ENCODE measurements at places on chromosomes 4 and X.

GRCh38 chr4:109234596-109234995 is 67.9 kb downstream of the COL25A1 start:
- no peak for DNase-seq

GRCh38 chrX:39473812-39474211 is 623.9 kb downstream of the BCOR start:
- no peak for DNase-seq

- no peak for DNase-seq
These were observed 37.7 kb upstream of the C4orf17 start for GRCh38 chr4:99473131-99473530.

DNA sequence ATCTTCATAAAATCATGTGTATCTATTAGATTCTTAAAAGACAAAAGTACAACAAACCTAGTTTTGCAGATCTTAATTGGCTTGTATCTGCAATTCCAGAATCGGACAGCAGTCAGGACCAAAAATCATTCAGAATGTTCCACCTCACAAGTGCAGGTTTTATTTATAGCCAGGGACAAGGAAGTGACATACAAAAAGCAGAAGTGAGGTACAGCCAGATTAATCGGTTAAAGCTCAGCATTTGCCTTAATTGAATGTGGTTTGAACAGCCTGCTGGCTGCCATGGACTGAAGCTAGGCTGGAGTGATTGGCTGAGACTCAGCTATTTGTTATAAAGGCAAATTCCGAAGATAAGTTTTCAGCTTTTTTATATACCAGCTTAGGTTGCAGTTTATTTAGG is 932.6 kb downstream of the C4orf33 start:
- DNase-seq: no peak

GRCh38 chr4:2689825-2690700 is 66.1 kb downstream of the TNIP2 start:
- peak; percentile 14 for DNase-seq

DNA sequence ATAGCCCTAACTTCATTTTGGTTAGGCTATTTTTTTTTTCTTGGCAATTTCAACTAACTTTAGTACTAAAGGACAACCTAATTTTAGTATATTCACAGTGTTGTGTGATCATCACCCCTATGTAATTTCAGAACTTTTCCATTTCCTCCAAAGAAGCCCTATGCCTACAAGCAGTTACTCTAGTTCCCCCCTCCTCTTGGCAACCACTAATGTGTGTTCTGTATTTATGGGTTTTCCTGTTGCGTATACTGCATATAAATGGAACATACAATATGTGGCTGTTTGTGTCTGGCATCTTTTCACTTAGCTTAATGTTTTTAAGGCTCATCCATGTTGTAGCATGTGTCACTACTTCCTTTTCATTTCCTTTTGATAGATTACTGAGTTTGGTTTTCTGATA is 57.6 kb downstream of the N4BP2 start:
- no peak for DNase-seq

DNA sequence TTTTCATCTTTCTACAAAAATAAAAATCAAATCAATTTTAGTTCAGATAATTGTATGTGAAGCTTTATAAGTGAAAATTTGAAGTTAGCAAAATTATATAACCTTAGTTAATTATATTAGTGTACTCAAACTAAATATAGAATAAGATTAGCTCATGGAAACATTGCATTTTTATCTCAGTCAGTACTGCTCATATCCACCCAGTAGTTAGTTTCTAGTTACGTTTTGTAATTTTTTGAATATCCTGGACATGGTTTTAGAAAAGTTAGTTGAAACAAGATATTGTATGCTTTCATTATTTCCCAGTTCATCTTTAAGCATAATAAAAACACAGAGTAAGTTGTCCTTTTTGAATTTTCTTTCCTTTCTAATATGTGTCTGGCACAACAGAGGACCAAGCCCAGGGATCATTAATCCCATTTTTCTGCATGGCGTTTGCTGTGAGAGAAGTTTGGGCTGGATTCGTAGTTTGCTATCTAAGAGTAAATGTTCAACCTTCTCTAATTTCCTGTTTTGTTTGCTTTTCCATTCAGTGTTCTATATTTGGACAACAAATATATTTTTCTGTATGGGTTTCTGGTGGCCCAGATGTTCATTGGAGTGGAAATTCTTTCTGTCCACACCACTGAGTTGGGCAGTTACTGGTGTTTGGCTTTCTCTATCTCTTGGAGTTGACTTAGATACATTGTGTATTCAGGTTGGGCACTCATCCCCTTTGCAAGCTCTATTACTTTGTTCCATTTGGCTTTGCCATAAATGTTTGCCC is 12.1 kb downstream of the TBL1X start:
- DNase-seq: no peak

DNA sequence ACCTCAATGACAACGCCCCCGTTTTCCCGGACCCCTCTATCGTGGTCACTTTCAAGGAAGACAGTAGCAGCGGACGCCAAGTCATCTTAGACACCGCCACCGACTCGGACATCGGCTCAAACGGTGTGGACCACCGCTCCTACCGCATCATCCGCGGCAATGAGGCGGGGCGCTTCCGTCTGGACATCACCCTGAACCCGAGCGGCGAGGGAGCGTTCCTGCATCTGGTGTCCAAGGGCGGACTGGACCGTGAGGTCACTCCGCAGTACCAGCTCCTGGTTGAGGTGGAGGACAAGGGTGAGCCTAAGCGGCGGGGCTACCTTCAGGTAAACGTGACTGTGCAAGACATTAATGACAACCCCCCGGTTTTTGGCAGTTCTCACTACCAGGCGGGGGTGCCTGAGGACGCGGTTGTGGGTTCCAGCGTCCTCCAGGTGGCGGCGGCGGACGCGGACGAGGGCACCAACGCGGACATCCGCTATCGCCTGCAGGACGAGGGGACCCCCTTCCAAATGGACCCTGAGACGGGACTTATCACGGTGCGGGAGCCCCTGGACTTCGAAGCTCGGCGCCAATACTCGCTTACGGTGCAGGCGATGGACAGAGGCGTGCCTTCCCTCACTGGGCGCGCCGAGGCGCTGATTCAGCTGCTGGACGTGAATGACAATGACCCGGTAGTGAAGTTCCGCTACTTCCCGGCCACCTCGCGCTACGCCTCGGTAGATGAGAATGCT is 2.2 kb downstream of the FAT4 start:
- DNase-seq: no peak

- no peak for DNase-seq
These were observed at the start of gene IRS4 for GRCh38 chrX:108736509-108737479. Gene IRS4, minus strand, starts transcription at chrX:108736563.

GRCh38 chr4:57190601-57191481 is 80.7 kb upstream of the IGFBP7 start:
- DNase-seq: peak; percentile 10

DNA sequence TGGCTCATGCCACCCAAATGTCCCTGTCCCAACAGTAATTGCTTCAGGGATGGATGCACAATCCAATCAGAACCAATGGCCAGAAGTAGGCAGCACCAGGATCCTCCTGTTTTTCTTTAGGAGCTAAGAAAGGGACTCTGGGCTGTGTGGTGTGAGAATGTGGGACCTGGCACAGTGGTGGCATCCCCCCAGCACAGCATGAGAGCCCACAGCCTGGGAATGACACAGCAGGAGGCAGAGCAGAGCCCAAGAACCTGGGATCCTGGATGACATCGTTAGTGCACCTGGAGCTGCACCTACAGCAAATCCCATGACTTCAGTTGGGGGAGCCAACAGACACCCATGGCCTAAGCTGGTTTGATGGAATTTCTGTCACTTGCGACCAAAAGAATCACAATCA is 70.7 kb upstream of the C4orf50 start:
- no peak for DNase-seq

GRCh38 chr4:175745329-175745728 is 66.7 kb downstream of the GPM6A start:
- DNase-seq: no peak

GRCh38 chr4:127188847-127189246 is 443.9 kb upstream of the INTU start:
- DNase-seq: no peak

GRCh38 chr4:149604827-149605226 is 210.8 kb downstream of the IQCM start:
- DNase-seq: no peak

- no peak for DNase-seq
These were observed 153.0 kb upstream of the TRPC5 start for GRCh38 chrX:112235547-112235946.

DNA sequence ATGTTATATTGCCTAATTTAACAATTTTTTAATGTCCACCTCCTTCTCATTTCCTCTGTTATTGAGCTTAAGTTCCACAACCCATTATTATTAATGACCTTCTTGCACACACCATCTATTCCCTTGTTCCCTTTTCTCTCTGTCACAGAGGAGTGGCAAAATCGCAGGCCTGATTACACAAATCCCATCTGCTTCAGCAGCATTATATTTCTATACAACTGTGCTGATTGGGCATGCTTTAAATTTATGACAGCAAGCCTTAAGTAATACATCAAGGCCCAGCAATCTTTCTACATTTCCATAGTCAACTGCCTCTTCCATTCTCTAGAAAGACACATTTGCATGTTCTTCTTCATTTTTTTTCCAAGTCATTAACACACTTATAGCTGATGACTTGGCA is 423.8 kb downstream of the PRDM5 start:
- no peak for DNase-seq

Measured in stimulated activated CD4-positive, alpha-beta T cell treated with anti-CD3 and anti-CD28 coated beads, Interleukin-4, amount 100 ng/mL, for 24 hours (primary cell).